Fibroblast of skin of back (primary cell): ENCODE measurements at places on chromosomes 5 and 9.

DNA sequence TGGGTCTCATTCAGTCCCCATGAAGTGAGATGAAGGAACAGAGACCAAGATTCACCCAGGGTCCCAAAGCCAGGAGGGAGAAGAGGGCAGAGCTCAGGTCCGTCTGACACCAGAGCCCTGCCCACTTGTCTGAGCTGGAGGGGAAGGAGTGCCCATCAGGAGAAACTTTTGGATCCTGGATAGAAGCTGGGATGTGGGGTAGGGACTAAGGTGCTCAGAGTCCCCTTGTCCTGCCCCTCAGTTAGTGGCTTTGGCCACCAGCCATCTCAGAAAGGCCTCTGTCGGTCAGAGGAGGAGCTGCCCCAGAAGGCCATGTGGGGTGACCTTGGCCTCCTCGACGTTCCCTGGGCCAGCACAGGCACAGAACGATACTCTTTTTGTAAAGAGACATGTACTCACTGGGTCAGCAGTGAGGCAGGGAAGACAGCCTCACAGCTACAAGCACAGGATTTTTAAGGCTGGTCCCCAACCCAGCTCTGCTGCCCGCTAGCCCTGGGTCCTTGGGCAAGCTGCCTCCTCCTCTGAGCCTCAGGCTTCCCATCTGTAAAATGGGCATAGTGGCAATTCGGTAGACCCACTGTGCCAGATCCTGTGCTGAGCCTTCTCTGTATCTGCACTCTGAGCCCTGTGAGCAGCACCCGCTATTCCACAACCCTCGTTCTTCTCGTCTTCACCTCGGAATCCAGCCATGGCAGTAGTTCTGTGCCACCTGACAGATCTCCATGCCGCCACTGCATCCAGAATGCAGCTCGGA, 49.4 kb downstream of the C9orf50 start:
- no peak for DNase-seq

GRCh38 chr5:129996896-129997295, 92.6 kb downstream of the CHSY3 start:
- DNase-seq: peak; percentile 87

- DNase-seq: peak; percentile 43
Measured at GRCh38 chr5:151126199-151126645, 31.4 kb downstream of the ANXA6 start.

- no peak for DNase-seq
Measured at GRCh38 chr5:56070851-56071465, 76.2 kb upstream of the IL6ST start.

DNA sequence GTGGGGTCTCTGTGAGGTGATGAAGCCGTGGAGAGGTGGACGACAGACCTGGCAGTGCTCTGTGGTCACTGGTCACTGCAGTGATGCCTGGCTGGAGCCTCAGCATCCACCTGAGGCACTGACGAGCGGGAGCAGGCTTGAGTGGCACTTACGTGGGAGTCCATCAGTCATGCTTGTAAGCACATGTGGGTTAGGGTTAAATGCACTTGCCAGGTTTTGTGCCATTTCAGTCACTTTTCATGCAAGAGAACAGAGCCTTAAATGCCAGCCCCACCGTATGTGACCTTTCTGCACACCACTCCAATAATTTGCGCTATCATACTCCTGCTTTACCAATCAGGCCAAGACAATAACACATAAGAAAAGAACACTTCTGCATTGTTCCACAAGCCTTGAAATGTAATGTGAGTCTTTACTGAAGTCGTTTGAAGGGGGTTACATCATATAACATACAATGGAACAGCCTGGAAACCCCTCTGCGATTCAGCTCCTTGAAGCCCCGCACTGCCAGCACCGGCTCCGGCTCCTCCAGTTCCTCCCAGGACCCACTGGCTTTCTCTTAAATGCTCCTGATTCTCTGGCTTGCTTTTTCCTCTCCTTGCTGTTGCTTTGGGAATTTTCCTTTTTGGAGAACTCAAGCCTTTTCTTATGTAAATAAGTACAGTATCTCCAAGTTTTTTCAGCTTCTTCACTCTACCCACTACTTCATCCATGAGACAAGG, 59.4 kb upstream of the CTXN3 start:
- no peak for DNase-seq

- peak; percentile 80 for DNase-seq
Measured at GRCh38 chr9:7452378-7452777, 347.2 kb downstream of the DMAC1 start.
